ENCODE measurements at places on chromosomes 2 and 18.

DNA sequence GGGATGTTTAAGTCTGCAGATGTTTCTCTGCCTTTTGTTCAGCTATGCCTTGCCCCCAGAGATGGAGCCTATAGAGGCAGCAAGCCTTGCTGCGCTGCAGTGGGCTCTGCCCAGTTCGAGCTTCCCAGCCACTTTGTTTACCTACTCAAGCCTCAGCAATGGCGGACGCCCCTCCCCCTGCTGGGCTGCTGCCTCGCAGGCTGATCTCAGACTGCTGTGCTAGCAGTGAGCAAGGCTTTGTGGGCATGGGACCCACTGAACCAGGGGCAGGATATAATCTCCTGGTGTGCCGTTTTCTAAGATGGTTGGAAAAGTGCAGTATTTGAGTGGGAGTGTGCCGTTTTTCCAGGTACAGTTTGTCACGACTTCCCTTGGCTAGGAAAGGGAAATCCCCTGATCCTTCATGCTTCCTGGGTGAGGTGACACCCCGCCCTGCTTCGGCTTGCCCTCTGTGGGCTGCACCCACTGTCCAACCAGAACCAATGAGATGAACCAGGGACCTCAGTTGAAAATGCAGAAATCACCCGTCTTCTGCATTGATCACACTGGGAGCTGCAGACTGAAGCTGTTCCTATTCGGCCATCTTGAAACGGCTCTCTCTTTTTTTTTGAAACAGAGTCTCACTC, 27.6 kb upstream of the ADAM23 start:
- DNase-seq = no peak

GRCh38 chr2:154686162-154686561, 12.3 kb upstream of the KCNJ3 start:
- peak; percentile 2 for DNase-seq

DNA sequence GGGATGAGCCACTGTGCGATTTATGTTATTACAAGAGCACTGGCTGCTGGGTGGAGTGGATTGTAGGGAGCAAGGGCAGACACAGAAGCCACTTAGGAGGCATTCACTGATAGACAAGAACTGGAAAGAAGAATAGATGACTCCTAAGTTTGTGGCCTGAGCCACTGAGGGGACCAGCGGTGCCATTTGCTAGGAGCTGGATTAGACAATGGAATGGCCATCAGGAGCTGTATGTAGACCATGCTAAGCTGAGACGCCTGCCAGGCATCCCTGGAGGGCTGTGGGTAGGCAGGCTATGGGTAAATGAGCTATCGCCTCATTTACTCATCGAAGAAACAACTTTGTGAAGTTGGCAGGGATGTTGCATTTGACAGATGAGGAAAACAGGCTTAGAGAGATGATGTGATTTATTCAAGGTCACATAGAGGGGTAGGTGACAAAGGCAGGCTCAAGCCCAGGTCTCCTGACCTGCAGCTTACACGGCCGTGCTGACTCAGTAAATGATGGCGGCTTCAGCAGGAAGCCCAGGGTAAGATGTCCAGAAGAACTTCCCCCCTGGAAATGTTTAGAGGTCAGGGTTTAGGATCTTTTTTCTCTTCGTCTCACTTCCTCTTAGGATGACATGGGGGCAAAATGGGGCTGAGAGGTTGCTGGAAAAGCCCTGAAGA, 2.8 kb downstream of the MFSD2B start:
- no peak for DNase-seq

DNA sequence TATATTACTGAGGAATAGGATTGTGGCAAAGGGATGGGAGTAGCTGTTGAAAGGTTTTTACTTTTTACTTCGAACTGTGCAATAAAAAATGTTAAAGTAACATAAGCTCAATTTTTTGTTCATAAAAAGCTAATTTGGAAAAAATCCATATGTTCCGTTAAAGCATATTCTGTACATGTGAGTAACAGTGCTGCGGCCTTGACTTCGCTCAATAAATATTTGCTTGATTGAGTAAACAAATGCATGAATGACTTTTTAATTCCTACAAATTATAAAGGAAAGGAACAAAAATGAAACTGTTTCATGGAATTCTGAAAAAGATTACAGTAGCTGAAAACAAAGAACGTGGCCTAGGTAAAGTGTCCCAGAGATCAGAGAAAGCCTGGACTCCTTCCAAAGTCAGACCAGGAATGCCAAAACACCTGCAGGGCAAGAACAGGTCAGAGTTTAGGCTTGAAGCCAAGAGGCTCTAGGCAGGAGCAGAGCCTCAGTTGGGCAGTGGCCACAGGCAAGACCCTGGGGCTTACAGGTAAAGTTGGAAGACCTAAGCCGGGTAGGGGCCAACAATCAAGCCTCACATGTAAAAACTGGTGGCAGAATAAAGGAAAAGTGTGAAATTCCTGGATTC, 44.3 kb upstream of the FIGN start:
- DNase-seq = no peak

- DNase-seq = no peak
Observed at GRCh38 chr2:168848225-168848624, 42.0 kb downstream of the SPC25 start.

GRCh38 chr18:44246001-44246400, 434.7 kb upstream of the SETBP1 start:
- DNase-seq = no peak

DNA sequence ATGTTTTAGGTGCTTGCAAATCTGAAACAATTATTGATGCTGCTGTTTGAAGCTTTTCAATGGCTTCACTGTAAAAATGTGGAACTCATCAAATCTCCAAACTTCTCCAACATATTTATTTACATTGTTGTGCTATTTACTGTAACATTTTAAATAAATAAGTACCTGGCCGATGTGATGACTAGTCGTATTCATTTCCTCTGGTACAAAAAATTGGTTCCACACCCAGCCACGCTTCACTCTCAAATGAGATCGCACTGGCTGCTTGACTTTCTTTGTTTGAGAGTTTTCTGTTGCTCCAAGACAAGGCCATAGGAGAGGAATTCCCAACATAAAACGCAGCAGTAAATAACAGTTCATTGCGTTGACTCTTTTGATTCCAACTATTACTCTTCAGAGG, 32.0 kb downstream of the CDH19 start:
- no peak for DNase-seq

- no peak for DNase-seq
Observed at GRCh38 chr2:218570850-218571249, 2.2 kb downstream of the CNOT9 start.

GRCh38 chr18:10488017-10488416, 33.6 kb downstream of the APCDD1 start:
- DNase-seq = no peak

- DNase-seq = no peak
Observed at GRCh38 chr2:45857867-45858520, 206.5 kb downstream of the PRKCE start.

DNA sequence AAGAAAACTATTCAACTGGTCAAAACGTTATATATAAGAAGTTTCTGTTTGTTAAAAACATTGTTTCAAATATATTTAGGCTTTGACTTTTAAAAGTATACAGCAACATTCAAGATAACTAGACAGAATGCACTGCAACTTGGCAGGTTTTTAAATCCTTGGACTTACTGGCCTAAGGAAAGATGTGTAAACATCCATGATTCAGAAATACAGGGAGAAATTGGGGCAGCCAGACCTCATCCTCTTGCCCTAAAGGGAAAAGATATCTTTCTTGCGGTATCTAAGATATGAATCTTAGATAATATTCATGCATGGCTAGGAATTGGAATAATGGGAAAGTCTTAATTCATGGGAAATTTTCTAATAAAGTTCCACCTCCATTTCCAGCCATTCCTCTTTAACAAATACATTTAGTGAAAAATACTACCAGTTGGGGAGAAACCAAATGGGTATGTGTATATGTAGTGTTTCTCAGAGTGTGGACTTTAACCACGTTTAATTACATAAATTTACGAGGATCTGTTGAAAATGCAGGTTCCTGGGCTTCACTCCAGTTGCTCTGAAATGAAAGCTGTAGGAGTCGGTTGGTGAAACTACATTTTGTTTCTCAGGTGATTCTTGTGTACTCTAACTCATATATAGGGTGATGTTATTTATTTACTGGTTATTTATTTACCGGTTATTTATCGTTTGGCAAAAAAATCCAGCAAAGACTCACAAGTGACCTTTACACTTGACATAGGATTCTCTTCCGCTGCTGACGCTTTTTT, 587 bp upstream of the TANK start:
- no peak for DNase-seq

- no peak for DNase-seq
Observed at GRCh38 chr18:39406941-39407340, 1841.3 kb upstream of the CELF4 start.

GRCh38 chr2:33419581-33420200, 56.8 kb upstream of the RASGRP3 start:
- DNase-seq = no peak

- no peak for DNase-seq
Observed at GRCh38 chr2:19357402-19358241, 801 bp downstream of the OSR1 start.

DNA sequence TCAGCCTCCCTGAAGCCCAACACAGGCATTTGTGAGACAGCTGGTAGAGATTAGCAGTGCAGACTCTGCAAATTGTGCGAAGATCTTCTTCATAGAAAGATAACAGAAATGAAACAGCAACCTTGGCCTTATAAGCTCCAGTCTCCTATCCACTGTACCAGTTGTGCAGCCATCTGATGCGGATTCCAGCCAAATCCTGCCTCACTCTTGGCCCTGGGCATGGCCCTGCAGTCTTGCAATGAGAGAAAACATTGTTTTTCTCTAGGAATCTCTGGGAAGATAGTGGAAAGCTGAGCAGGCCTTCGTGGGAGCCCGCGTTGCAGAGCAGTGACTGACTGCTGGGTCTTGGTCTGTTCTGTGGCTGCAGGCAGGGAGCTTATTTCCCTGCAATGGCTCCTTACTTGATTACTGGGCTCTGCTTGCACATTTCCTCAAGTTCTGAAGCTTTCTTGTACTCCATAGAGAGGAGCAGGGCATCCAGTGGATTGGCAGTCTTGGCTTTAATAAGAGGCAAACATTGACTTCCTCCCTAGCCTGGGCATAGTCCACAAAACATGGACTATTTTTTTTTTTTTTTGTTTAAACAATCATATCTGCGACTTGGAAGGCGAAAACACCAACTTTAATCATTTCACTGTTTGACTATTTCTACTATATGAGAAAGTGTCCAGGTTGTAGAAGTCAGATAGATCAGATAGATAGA, 193.0 kb downstream of the ACTR3 start:
- DNase-seq = no peak

GRCh38 chr2:96413323-96413722, 77.8 kb downstream of the NCAPH start:
- DNase-seq = no peak

Data from hematopoietic multipotent progenitor cell treated with erythropoietin and hydrocortisone succinate and interleukin-3 and kit ligand, for 6 days (in vitro differentiated cells).